Neural progenitor cell (in vitro differentiated cells): ENCODE measurements at places on chromosomes 2 and 18. TPM values are rescaled to one million over a fixed set of nuclear protein-coding genes. Genes with fewer than 3 reads are reported as not detected.

Gene GALNT14
- 6.0 and 6.4 TPM in 2 replicates for total RNA-seq

Gene ARMC9
- 42.8 and 45.8 TPM in 2 replicates for total RNA-seq

Gene SMYD1
- total RNA-seq: not detected in 2 replicates

- no peak overlapping the region for H3K4me3 ChIP-seq
- DNase-seq: no peak
These were observed 9.1 kb upstream of the B3GNT7 start for GRCh38 chr2:231386446-231386845.

GRCh38 chr2:3703236-3703756, at the start of gene DCDC2C:
DCDC2C (plus strand) TSS chr2:3703575; CDS start chr2:3703752, 177 bp downstream.
- H3K27ac ChIP-seq: no peak within 1 kb of the TSS
- no peak within 1 kb of the TSS for H3K4me3 ChIP-seq
- H3K27me3 ChIP-seq: no peaks in the 10 kb centered on the region
- H3K4me1 ChIP-seq: peaks cover 16% of the 10 kb centered on the region

DNA sequence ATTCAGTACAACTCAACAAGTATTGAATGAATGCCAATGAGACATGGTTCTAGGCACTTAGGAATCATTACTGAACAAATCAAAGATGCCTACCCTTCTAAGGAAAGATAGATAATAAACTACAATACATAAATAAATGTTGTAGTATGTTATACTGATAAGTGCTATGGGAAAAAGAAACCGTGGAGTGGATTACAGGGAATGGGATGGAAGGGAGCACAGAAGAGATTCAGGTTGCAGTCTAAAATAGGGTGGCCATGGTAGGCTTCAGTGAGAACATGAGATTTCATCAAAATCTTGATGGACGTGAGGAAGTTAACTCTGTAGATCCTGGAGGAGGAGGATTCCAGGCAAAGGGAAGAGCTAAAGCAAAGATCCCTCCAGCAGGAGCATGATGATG, 17.9 kb upstream of the CREB1 start:
- no peak for DNase-seq
- peaks cover under 1% of the 10 kb centered on the region for H3K4me1 ChIP-seq
- no peaks in the 10 kb centered on the region for H3K27me3 ChIP-seq
- H3K27ac ChIP-seq: no peak overlapping the region
- H3K36me3 ChIP-seq: no peaks in the 10 kb centered on the region

GRCh38 chr18:55504808-55505207, 83.2 kb downstream of the TCF4 start:
- H3K4me1 ChIP-seq: peaks cover 32% of the 10 kb centered on the region
- H3K36me3 ChIP-seq: no peaks in the 10 kb centered on the region
- H3K27ac ChIP-seq: no peak overlapping the region

GRCh38 chr18:79203017-79203605, 133.9 kb downstream of the ATP9B start:
- H3K27me3 ChIP-seq: no peaks in the 10 kb centered on the region
- no peak overlapping the region for H3K27ac ChIP-seq
- H3K36me3 ChIP-seq: no peaks in the 10 kb centered on the region
- DNase-seq: no peak
- H3K4me3 ChIP-seq: no peak overlapping the region
- H3K4me1 ChIP-seq: no peaks in the 10 kb centered on the region

GRCh38 chr18:34710934-34711333, 836 bp downstream of the DTNA start:
- DNase-seq: no peak
- H3K4me1 ChIP-seq: peaks cover 34% of the 10 kb centered on the region
- peak overlapping the region; percentile 33 for H3K4me3 ChIP-seq
- H3K27ac ChIP-seq: no peak overlapping the region
- no peaks in the 10 kb centered on the region for H3K27me3 ChIP-seq

DNA sequence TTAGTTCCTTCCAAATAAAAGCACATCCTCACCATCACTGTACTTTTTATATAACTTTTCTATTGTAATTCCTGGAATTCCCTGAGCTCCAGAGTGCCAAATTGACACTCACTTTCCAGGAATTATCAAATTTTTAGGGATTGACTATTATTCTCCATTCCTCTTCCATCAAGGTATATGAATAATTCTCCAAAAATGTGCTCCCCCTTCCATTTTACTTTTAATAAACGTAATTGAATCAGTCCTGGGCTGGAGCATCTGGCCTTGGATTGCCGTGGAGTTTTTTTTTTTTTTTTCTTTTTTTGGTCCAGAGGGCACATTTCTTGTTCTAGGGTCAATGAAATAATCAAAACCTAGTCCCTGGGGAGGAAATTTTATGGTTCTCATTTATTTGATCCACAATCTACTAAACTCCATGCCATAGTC, 304.3 kb downstream of the CDCA7 start:
- no peak for DNase-seq
- no peaks in the 10 kb centered on the region for H3K36me3 ChIP-seq
- H3K27ac ChIP-seq: peak overlapping the region; percentile 60
